ENCODE measurements at places on chromosomes 1 and 21.

- DNase-seq = no peak
Measured at GRCh38 chr1:79587229-79587628, 580.7 kb upstream of the ADGRL4 start.

DNA sequence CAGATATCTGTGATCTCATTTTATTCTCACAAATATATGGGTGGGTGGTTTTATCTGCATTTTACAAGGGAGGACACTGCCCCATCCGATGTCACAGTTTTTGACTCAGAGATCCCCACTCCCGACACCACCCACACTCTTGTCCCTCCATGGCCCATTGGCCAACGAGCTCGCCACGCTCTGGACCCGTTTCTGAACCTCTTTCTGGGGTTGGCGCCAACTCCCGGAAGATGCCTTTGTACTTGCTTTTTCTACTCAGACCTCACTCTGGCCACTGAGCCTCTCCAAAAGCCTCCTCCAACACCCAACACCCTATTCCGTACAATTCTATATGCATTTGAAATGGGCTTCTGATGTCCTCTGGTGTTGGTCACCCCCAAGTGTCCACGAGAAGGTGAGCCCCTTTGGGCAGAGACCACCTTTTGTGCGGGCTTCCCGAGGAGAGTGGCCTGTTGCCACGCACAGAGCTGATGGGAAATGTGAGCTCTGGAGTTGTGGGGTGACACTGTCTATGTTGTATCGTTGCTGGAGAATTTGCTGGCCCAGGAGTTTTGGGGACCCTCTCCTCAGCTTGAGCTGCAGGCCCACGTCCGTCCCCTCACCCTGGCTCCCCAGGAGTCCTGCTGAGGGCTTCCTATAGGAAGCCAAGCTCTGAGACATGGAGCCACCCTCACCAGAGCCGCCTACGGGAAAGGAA lies 366.9 kb upstream of the VAMP3 start:
- no peak for DNase-seq

DNA sequence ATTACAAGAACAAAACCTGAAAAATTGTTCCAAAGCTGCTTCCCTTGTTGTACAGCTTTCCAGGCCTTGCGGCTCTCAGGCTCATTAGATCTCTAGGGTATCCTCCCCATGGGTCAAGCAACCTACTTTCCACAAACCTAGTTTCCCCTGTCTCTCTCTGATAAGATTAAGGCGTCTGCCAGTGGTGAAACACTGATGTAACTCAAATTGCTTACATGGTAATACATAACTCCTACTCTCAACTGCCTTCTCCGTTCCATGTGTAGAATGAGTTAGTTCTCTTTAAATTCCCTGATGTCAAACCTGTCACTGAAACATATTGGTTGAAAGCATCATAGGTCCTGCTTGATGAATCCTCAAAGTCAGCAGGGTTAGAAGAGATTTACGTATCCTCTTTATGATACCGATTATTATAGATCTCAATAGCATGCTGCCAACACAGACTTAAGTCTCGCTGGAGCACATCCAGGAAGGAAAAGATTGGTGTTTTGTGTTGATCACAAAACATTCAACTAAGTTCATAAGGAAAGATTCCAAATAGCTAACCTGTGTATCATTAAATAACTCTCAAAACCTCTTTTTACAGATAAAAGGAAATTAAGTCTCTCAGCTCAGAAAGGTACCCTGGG lies 10.6 kb downstream of the PPP1R15B start:
- DNase-seq = no peak

DNA sequence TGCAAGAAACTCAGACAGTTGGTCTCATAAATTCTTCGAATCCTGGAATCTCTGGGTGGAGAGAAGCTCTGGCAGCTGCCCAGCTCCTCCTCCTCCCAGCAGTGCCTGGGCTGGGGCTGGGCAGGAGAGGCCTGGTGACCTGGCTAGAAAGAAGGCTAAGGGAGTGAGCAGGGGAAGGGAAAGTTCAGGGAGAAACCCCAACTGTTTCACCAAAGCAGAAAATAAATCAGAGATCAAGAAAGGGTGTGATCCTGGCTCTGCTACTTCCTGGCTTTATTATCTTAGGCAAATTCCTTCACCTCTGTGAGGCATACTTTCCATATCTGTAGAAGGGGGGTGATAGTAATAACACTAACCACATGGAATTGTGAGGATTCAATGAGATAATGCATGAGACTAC lies 8.8 kb upstream of the COL16A1 start:
- peak; percentile 39 for DNase-seq

- DNase-seq = no peak
Measured at GRCh38 chr1:168833801-168834224, 104.8 kb upstream of the DPT start.

GRCh38 chr1:238772322-238772721 lies 614.0 kb upstream of the CHRM3 start:
- no peak for DNase-seq

DNA sequence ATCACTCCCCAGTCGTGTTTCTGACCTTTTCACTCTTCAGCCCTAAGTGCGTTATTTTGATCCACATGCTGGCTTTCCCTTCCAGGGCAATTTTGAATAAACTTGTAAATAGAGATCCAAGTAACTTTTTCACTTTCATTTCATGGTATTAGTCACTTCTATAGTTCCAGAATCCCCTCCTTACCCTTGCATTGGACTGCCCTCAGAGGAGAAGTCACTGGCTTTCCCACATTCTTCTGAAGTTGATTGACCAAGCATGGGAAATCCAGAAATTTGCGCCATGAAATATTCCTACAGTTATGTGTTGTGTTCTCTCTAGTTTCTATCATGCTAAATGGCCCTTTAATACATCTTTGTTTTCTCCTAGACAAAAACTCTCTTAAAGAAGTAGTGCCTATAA lies 177.3 kb upstream of the GORAB start:
- no peak for DNase-seq

GRCh38 chr1:109404838-109405237 lies 7.1 kb upstream of the SORT1 start:
- DNase-seq = no peak

DNA sequence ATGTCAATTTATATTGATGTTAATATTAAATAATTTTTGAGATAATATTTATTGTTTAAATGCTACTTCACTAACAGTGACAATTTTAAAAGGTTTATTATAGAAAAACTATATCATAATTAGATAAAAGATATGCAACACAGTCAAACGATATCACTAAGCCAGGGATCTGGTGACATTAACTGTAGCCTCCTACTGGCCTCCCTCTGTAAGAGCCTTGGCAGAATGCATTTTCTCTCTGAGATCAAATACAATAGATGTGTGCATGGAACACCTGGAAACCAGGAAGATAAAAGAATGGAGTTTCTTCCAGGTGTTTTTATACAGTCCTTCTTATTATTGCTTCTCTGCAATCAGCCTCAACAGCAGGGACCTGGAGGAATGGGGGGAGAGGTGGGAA lies 1762.1 kb downstream of the BRINP3 start:
- DNase-seq = no peak

- DNase-seq = peak; percentile 8
Measured at GRCh38 chr1:210758761-210759160, 375.2 kb downstream of the KCNH1 start.

DNA sequence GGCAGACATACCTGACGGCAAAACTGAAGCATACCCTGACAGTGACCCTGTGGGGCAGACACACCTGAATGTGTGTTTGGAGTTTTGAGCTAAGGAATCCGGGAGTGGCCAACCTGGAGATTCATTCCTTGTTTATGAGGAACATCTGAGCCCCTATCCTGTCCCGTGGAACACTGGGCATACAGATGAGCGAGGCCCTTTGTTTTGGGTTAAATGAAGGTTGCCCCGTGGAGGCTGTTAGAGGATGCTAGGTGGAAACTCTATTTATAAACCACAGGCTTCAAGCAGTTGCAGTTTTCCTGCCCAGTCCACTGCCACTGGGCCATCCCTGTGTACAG lies 18.1 kb downstream of the GALNT2 start:
- DNase-seq = no peak

GRCh38 chr1:201785291-201785690 lies 43.7 kb upstream of the IPO9 start:
- DNase-seq = no peak

GRCh38 chr1:18915341-18915740 lies 13.0 kb upstream of the ALDH4A1 start:
- no peak for DNase-seq

GRCh38 chr1:226111883-226112261 lies 49.4 kb downstream of the H3-3A start:
- no peak for DNase-seq

- DNase-seq = no peak
Measured at GRCh38 chr1:183548116-183548515, 42.1 kb downstream of the NCF2 start.

GRCh38 chr1:204792354-204792692 lies 78.3 kb upstream of the NFASC start:
- DNase-seq = no peak

GRCh38 chr1:152533327-152533938 lies 19.2 kb downstream of the CRCT1 start:
- DNase-seq = no peak

- no peak for DNase-seq
Measured at GRCh38 chr1:234743791-234744611, 134.0 kb upstream of the IRF2BP2 start.

GRCh38 chr1:222105393-222105737 lies 363.5 kb upstream of the DUSP10 start:
- DNase-seq = no peak

DNA sequence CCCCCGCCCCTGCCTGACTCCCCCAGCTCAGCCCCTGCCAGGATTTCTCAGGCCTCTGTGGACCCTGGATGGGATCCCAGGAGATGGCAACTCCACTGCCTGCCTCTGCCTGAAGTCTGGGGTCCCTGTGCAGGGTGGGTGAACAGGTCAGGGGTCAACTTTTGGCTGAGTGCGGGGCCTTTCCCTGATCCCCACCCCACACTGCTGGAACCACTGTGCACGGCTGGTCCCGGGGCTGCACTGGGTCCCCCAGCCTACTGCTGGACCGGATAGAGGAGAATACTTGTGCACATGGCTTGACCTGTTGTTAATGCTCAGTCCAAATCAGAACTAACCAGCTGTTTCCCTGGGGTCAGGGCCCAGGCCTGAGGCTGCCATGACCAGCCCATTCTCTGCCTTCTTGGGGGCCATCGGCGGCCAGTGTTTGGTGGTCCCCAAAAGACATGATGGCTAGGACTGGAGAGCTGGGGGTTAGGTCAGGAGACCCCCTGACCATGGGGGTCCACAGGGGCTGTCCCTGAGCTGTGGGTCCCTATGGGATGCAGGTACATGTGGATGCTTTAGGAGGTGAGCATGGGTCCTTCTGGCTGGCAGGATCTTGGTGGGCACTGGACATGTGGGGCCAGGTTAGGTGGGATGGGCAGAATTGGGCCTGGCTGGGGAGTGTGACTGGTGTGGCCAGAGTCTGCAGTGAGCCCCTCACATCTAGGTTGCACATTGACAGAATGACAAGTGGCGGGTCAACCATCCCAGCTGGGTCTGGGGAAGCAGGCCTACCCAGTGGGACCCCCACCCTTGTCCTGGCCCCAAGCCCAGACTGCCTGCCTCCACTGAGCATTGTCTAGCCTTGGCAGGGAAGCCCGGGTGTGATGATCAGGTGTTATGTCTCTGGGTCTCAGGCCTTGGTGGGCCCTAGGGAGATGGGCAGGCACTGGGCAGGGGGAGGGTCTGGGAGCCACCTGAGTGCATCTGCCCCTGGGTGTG lies 19.0 kb upstream of the ZNF678 start:
- DNase-seq = no peak

- DNase-seq = no peak
Measured at GRCh38 chr1:236159704-236160539, 17.6 kb downstream of the GPR137B start.

GRCh38 chr1:84929581-84929980 lies 36.6 kb upstream of the LPAR3 start:
- DNase-seq = no peak

- DNase-seq = no peak
Measured at GRCh38 chr1:70093250-70093975, 112.0 kb downstream of the LRRC40 start.

DNA sequence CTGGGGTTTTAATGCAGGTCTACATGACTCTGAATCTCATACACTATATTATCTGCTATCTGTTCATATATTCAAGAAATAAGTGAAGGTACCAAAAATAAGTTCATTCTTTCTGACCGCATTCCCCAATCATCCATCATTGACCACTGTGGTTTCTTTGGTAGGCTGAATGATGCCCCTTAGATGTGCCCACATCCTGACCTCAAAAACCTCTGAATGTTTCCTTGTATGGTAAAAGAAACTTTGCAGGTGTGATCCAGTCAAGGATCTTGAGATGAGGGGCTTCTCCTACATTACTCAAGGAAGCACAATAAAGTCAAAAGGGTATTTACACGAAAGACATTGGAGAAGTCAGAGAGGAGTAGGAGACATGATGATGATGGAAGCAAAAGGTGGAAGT lies 60.6 kb upstream of the LRRC8B start:
- no peak for DNase-seq

DNA sequence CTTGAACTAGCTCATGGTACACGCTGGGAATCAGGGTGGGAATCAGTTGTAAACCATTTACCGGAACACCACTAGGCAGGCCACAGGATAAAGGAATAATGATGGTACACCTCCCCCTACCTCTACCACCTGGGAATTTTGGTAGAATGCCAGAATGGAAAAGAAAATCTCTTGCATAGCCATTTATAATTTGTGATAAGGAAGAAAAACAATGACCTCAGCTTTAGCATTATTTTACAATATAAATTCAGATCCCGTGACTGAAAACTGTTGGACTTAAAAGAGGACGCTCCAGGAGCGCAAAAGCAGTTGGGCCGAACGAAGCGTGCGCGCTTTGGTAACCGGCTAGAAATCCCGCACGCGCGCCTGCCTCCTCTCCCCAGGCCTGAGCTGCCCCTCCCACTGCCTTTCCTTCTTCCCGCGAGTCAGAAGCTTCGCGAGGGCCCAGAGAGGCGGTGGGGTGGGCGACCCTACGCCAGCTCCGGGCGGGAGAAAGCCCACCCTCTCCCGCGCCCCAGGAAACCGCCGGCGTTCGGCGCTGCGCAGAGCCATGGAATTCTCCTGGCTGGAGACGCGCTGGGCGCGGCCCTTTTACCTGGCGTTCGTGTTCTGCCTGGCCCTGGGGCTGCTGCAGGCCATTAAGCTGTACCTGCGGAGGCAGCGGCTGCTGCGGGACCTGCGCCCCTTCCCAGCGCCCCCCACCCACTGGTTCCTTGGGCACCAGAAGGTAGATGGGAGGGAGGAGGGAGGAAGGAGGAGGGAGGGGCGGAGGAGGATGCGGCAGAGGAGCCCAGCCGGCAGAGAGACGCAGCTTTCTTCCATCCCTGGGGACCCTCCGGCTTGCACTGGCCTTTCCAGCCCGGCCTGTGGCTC lies at the start of gene CYP4X1:
Gene CYP4X1, plus strand, starts transcription at position 402 of the 873 bp plus-strand sequence. Its CDS starts 149 bp downstream, at position 551.
- peak; percentile 9 for DNase-seq

- DNase-seq = peak; percentile 27
Measured at GRCh38 chr1:205091043-205091740, 6.9 kb upstream of the TMEM81 start.

GRCh38 chr1:61580417-61580816 lies 144.5 kb downstream of the TM2D1 start:
- no peak for DNase-seq
